ENCODE measurements at places on chromosomes 3 and 15.
A peak's percentile ranks its signal among the peaks of the same experiment; 100 is the strongest.

- DNase-seq: no peak
Observed at GRCh38 chr15:101520395-101520794, 30.9 kb upstream of the PCSK6 start.

DNA sequence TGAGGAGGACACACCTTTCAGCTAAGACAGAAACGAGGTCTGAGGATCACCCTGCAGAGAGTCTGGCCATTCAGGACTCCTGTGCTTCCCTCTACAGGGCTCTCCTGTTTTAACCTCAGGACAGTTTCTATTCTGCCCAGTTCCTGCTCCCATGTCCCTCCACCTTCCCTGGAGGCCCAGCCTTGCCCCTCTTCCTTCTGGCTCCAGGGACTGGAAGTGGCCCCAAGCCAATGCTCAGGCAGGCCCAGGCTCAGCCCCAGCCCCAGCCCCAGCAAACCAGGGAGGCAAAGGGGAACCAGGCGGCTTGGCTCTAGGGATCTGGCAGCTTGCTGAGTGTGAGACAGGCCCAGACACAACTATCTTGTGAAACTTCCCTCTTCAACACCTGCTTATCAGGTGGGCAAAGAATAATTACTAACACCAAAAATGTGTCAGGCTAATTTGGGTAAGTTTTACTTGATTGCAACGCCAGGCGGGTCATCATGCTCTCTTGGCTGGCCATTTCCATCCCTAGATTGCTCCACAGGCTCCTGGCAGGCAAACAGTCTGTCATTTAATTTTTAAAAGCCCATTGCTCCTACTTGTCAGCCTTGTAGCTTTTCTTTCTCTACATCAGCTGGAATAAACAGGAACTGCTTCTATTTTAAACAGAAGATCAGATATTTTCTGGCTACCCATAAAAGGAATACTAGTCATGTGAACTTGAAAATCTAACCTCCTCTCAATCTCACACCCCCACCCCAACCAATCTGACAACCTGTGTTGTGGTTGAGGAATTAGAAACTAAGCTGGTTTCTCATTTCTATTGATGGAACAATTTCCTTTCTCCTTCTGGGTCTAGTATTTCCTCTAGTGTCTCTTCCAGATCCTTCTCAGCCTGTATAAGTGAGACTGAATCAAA lies 33.5 kb downstream of the UPK1B start:
- peak; percentile 80 for DNase-seq

GRCh38 chr3:140597792-140598191 lies 80.1 kb upstream of the TRIM42 start:
- DNase-seq: no peak

GRCh38 chr3:26307192-26307591 lies 315.4 kb upstream of the LRRC3B start:
- DNase-seq: no peak

DNA sequence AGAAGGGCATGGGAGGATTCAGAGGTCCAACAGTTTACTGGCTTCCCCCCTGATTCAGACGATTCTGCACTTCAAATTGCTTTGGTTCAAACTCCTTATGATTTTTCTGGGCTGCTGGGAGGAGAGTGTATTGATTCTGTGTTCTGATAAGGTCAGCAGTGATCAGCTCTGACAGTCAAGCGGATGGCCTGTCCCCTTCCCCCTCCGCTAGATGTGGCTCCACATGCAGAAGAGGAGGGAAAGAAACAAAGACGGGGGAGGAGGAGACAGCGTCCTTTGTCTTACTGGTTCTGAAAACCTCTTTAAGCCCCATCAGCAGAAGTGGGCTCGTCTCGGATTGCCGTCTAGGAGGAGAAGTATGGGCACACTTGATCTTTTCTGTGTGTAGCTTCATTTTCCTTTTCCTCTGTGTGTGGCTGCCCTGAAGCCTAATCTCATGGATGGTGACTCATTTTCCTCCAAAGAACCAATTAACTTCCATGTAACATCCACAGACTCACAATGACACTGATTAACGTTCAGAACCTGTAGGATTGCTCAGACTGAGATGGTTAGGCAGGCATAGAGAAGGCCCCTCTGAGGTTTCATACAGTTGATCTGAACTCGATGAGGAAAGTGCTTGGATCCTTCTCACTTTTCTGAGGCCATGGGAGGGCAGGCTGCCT lies 162.4 kb upstream of the PPP2R3A start:
- DNase-seq: no peak

DNA sequence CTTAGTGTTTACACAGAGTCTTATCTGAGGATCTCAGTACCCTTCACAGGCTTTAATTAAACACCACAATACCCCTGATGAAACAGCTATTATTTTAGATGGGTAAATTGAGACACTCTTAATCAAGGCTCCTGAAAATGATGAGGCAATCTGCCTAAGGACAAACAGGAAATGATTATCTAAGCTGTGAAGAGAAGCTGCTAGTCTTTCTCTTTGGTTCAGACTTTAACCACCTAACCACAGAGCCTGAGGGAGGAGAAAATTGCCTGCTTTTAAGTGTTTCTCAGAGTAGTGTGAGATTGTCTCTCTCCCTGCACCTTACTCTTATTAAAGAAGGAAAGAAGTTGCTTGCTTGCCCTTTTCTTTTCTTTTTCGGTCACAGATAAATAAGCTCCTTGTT lies 364.3 kb upstream of the ADAMTS9 start:
- DNase-seq: no peak

GRCh38 chr3:171442184-171442583 lies 18.0 kb downstream of the TNIK start:
- DNase-seq: no peak

DNA sequence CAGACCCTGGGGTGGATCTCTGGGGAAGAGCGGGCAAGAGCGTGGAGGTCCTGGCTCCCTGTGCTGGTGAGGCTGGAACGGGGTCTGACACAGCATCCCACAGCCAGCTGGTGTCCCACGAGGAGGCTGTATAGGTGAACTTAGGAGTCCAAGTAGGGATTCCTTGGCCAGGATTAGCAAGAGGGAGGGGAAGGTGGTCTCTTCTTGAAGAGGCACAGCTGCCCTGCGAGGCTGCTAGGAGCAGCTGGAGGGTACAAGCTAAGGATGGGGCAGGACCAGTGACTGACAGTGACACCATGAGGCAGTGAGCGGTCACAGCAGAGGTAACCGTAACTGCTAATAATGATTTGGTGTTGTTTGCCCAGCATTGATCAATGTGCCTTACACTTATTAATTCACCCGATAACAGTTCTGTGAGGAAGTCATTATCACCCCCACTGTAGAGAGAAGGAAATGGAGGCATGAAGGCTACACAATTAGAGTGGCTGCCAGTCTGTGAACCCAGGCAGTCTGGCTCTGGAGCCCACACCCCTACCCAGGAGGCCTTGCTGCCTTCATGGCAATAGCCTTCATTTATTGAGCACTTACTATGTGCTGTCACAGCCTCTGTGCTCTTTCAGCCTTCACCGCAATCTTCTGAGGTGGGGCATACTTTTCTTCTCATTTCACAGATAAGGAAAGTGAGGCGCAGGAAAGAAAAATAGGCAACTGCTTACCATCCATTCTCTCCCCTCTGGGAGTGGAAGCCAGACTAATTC lies 59.4 kb downstream of the TMEM44 start:
- DNase-seq: peak; percentile 33

GRCh38 chr15:38920966-38921365 lies 356.4 kb upstream of the RASGRP1 start:
- DNase-seq: no peak

GRCh38 chr15:25062551-25063430 lies 108.0 kb downstream of the SNRPN start:
- no peak for DNase-seq

- DNase-seq: no peak
Observed at GRCh38 chr3:149605902-149606301, 51.9 kb downstream of the WWTR1 start.

GRCh38 chr3:30605706-30606300 lies 598 bp upstream of the TGFBR2 start:
- no peak for DNase-seq

- DNase-seq: no peak
Observed at GRCh38 chr3:72517921-72518424, 330.3 kb downstream of the SHQ1 start.

DNA sequence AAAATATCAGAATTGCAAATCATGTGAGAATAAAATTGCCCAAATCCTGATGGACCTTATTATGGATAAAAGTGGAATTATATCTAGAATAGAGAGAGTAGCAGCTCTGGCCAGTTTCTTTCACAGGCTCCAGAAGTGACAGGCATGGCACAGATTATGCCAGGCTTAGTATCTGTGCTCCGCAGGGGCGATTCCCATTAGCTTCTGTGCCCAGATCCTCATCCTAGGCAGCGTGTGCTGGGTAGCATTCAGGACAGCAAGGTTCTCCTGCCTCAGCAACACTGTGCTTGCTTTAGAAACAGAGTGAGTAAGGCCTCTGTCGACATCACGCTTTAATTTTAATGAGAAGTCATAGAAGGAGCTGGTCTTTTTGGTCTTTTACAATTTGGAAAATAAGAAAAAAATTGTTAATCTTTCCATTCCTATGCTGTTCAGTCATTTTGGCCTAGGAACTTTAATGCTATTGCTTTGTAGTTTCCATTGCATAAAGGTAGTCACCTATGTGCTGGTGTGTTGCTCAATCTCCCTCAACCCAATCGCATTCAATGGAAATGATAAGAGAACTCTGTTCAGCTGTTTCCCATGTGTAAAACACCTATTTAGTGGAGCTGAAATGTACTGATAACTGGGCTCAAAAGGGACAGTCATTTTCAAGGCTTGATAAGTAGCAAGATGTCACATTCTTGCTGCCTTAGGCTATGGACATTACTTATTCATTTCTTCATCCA lies 770.1 kb downstream of the AGBL1 start:
- DNase-seq: no peak

DNA sequence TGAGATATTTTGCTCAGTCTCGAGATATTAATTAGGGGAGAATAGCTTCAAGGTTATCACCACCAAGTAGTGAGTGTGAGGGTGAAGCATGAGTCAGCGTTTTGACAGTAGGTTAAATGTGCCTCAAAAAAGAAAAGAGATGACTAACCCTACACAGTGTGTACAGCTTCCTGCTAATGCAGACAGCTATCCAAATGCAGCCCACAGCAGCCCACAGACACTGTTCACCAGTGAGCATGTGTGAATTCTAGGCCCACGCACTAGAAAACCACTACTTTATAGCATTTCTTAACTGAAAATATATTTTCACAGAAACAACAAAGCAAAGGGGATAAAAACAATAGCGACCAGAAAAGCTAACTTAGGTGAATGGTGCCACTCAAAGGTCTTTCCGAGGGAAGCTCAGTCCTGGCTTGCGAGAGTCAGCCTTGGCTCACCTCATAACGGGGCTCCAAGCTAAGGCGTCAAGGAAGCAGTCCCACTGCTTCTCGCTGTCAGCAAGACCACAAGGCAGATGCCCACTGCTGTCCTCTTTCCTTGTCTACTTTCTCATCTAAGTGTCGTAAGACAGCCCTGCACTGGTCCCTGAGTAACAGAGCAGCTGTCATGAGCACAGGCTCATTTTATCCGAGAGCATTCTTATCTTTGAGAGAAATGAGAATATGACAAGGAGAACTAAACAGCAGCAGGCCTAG lies 47.6 kb downstream of the TXNRD3 start:
- DNase-seq: no peak

GRCh38 chr3:171192176-171192854 lies 165.8 kb upstream of the SLC2A2 start:
- DNase-seq: peak; percentile 26

DNA sequence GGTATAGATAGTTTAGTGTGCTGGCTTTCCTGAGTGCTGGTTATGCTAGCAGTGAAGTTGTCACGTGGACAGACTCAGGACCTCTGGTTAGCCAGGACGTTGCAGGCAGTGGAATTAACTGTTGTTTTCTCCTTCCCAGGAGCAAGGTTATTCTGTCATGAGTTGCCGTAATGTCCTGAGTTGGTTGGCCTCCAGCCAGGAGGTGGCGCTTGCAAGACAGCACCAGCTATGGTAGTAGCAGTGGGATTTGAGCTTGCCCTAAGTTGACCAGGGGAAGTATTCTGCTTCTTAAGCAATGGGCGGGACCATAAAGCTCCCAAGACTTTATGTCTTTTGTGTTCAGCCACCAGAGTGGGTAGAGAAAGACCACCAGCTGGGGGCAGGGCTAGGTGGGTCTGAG lies 240.7 kb upstream of the DNAJC19 start:
- no peak for DNase-seq

- peak; percentile 18 for DNase-seq
Observed at GRCh38 chr3:189683546-189684255, 52.5 kb downstream of the TP63 start.

DNA sequence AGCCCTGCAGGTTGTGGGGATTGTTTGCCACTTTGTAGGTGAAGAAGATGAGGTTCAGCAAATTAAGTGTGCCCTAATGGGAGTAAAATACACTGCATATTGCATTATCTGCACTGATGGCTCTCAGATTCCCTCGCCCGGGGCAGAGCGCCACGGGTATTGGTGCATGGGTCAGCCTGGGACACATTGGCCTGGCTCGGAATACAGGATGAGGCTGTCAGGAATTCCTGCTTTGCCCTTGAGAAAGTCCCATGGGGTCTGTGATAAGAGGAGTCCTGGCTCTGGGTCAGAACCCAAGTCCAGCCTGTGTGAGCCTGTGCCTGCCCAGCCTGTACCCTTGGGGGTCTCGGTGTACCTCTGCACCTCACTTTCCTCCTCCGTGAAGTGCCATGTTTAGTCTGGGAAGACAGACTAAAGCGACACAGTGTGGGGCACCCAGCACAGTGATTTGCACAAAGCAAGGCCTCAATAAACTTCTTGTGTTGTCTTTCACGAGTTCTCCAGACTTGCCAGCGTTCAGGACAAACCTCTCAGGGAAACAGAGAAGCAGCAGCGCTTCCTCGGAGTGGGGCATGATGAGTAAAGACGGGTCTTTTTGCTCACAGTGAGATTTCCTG lies 107.6 kb downstream of the LRRK1 start:
- DNase-seq: no peak

DNA sequence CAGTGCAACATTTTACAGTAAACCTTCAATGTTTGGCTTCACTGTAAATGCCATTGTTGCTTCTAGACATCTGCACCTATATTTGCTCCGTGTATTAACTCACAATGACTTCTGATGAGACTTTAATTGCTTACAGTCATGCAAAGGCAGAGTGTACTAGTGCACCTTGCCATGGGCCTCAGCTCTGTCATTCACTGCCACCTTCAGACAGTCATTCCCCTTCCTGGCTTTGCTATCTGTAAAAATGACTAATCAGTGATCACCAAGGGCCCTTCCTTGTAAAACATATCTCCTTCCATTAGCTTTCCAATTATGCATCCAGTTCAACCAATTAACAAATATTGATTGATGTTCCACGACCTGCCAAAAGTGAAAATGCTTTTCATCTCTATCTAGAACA lies 120.3 kb downstream of the ARRDC4 start:
- DNase-seq: no peak

- DNase-seq: no peak
Observed at GRCh38 chr3:7788881-7789280, 712.7 kb upstream of the LMCD1 start.

- DNase-seq: no peak
Observed at GRCh38 chr3:193885832-193886231, 250.1 kb upstream of the HES1 start.

DNA sequence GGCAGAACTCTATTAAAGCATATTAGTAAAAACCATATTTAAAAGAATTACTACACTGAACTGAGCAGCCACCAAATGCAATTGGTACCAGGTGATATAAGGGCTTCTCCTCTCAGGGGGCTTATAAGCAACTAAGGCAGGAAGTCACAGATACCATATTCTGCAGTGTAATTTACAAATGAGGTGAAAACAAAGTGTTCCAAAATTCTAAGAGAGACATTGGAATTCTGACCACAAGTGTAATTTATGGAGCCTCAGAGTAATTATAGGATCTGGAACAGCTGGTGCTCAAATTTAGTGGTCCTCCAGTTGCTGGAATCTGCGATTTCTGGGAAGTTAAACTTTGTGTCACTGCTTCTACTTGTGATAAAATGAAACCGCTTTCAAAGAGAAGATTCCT lies 3.1 kb upstream of the NR1I2 start:
- DNase-seq: peak; percentile 7

- no peak for DNase-seq
Observed at GRCh38 chr3:38573111-38573510, 76.4 kb downstream of the SCN5A start.

Measured in NCI-H2171 treated with DMSO at 0.1 percent for 48 hours (cell line).